ENCODE measurements at places on chromosomes 1 and 21.
A peak's percentile ranks its signal among the peaks of the same experiment; 100 is the strongest.

DNA sequence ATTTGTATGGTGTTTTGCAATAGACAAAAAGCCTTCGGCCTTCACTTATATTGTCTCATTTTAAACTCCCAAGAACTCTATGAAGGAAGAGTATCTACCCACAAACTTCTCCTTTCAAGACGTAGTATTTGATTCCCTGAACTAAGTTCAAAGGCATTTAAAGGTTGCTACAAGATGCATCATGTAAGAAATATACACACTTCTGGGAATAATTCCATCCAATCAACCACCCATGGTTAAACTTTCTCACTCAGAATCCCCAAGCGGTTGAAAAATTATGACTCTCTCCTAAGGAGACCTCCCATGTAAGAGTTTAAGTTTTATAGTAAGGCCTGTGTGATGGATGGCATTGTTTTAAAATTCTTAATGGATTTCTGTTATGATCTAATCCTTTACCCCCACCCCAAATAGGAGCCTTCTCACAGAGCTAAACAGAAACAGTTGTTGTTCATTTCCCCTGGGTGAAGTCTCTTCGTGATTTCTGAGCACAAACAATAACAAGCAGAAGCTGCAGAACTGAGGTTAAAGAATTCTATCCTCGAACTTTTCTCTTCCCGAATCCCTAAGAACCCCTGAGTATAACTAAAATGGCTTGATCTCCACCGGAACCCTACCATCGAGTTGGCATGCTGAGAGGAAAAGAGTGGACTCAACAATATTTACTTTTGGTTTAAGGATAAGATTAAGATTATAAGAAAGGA, 185.0 kb downstream of the TGFBR3 start:
- no peak for DNase-seq

GRCh38 chr1:99445486-99445885, 181.2 kb downstream of the PLPPR4 start:
- peak; percentile 87 for DNase-seq

DNA sequence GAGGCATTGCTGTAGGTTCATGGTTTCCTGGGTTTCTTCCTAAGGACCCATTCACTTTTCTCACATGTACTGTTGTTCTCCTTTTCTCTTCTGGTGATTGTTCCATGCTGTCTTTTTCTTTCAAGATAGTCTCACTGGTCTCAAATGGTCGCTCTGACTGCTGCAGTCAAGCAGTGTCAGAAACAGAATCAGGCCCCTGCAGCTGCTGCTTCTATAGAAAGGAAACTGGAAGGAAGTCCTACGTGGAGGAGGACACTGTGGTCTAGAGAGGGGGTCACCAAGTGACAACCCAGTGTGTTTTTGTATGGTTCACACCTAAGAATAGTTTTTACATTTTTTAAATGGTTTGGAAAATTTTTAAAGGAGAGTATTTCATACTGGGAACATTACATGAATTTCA, 2.4 kb downstream of the NECAP2 start:
- DNase-seq, result no peak

GRCh38 chr1:14945132-14946010, 208.2 kb upstream of the TMEM51 start:
- DNase-seq, result no peak

- DNase-seq, result no peak
Measured at GRCh38 chr21:32185103-32185502, 93.7 kb downstream of the MIS18A start.

DNA sequence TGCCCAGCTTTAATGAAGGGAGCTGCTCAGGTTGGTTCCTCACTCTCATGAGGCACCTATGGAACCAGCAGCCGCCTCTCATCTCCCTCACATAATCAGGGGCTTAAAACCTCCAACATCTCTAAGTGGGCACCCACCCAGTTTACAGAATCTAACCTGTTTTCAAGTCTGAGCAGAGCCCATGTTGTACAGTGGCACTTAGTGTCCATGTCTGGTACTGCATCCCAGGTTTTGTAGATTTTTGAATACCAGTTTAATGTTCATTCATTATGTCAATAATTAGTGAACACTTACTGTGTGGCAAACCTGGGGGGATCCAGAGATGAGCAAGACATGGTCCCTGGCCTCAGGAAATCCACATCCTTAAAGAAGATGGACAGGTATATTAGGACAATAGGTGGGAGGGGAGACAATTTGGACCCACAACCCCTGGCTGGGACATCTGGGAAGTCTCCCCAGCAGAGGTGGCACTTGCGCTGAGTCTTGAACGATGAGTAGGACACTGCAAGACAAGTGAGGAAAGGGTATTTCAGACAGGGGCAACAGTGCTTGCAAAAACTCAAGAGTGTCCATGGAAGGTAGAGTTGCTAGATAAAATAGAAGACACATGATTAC, 83.3 kb downstream of the LACTBL1 start:
- DNase-seq, result no peak

DNA sequence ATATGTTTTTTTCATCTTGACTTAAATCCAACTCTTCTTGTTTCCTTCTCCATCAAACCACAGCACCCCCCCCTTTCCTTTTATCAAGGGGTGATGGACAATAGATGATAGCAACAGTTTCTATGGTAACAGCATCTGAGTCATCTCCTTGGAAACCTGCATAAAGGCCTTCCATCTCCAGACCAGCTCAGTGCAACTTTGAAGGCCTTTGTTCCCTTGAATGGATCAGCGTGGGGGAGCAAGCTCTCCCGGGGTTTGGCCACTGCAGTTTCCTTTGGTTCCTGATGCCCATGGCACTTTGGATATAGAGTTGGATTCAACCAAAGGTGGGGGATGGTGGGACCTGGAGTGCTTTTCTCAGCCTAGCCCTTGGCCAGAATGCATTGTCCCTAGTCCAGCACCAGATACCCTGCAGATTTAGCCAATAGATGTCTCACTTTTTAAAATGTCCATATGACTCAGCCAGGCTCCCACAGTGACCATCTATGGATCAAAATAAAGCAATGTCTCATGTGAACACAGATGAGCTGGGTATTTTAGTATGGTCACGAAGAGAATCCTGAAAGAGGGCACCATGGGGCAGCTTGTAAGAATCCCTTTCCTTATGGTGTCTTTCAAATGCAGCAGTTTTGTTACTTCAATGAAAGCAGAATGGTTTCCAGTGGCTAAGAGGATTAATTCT, 127.7 kb downstream of the SPATA46 start:
- no peak for DNase-seq

DNA sequence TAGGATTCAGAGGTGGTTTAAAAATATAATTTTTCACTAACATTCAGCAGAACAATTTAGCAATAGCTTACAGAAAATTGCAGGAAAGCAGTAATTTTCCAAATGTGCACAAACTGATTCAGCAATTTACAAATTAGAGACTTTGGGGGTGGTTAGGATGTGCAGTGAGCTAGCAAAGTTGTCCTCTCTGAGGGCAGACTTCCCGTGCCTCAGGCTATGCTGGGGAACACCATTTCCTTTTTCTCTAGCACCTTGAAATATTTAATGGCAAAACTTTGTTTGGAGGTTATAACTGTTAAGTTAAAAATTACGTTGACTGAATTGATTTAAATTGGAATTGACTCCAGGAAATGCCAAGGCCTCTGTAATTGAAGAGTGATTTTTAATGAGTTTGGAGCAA, 258.9 kb downstream of the PTBP2 start:
- DNase-seq, result no peak

- no peak for DNase-seq
Measured at GRCh38 chr1:64886877-64887276, 79.5 kb downstream of the JAK1 start.

DNA sequence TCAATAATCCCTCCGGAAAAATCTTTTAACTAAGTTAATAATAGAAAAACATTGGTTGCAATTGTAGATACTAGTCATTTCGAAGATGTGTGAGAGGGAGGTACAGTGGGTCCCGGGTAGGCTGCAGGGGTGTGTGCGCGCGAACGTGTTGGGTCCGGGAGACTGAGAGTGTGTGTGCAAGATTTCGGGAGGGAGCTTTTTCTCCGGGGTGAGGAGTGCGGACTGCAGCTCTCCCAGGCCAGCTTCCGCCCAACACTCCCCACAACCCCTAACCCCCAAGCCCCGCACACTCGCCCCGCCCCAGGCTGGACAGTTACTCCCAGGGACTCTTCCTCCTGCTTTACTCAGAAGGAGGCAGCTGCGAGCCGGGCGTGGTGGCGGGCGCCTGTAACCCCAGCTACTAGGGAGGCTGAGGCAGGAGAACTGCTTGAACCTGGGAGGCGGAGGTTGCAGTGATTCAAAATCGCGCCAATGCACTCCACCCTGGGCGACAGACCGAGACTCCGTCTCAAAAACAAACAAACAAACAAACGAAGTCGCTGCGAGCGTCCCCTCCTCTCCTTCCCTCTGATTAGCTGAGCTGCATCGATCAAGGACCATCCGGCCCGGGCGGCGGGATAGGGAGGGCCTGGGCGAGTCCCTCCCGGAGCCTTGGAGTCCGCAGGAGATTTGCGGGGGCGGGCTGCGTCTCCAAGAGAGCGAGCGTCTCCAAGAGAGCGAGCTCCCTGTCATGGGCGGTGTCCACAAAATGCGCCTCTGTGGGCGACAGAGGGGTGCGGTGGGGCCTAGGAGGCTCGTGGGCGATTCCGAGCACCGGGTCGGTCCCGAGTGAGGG, 28.3 kb upstream of the PPM1J start:
- no peak for DNase-seq

DNA sequence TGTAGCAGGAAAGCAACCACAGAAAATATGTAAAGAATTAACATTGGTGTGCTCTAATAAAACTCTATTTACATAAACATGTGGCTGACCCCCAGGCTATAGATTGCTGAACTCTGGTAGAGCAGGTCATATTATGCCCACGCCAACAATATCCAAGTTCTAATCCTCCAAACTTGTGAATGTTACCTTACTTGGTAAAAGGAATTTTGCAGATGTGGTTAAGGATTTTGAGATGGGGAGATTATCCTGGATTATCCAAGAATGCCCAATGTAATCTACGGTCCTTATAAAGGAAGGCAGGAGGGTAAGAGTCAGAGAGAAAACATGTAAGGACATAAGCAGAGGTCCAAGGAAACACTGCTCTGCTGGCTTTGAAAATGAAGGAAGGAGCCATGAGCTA, 201.0 kb downstream of the USH2A start:
- DNase-seq, result no peak

- DNase-seq, result no peak
Measured at GRCh38 chr1:180311011-180311730, 81.1 kb downstream of the LHX4 start.

GRCh38 chr1:9825093-9826074, 1.6 kb upstream of the CLSTN1 start:
- no peak for DNase-seq

- no peak for DNase-seq
Measured at GRCh38 chr1:60619581-60619980, 462.8 kb upstream of the NFIA start.

GRCh38 chr1:98405581-98406074, 255.9 kb upstream of the SNX7 start:
- DNase-seq, result no peak

DNA sequence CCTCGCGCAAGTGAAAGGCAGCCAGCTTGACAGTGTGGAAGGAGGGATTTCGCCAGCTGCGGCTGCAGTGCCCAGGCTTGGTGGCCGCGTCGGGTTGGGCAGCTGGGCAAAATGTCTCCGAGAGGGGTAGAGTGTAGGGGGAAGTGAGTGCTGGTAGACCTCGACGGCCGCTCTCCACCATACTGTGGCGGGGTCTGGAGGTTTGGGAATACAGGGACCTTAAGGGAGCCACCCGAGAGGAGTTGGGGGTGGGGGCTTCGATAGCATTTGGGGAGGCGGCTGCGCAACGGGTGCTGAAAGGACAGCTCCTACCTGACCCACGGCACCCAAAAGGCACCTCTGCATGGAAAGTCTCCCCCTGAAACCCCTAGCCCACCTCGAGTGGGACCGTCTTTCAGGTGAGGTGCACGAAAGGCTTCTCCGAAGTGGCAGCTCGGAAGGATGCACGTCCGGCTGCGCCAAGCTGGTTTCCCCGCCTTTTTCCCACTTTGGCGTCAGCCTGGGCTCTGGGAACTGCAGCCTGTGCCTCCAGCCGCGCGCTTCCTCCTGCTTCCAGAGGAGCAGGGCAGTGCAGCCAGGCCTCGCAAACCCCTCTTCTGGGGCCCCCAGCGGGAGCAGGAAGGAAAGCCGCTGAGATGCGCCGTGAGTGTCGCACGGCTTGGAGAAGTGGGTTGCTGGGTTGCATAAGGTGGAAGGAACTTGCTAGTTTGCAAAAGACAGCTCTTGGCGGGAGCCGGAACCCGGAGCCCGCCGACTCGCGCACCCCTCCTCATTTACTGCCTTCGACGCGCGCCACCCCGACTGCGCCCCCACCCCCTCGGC, 531 bp upstream of the HMGN2 start:
- DNase-seq, result no peak

- DNase-seq, result no peak
Measured at GRCh38 chr1:113742515-113742914, 16.8 kb downstream of the PHTF1 start.

DNA sequence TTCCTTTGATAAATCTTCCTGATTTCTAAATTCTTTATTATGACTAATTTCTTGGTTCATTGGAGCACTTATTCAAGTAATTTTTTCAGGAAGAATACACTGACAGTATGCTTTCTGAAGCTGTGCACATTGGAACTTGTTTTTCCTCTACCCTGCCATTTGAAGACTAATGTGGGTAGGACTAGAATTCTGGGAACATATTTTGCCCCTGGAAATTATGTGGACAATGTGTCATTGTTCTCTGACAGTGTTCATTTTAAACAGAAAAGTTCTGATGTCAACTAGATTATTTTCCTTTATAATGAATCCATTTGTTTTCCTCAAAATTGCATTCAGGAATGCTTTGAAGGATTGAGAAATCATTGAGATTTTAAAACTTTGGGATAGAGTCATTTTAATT, 34.8 kb upstream of the ST6GALNAC5 start:
- DNase-seq, result no peak

GRCh38 chr1:69747207-69747606, 179.5 kb downstream of the LRRC7 start:
- no peak for DNase-seq

Measured in forelimb muscle (tissue), 1 donor.